ENCODE measurements at places on chromosomes 12 and 14.

GRCh38 chr12:99498756-99499155 lies 148.8 kb upstream of the GARIN6 start:
- peak; percentile 20 for DNase-seq

DNA sequence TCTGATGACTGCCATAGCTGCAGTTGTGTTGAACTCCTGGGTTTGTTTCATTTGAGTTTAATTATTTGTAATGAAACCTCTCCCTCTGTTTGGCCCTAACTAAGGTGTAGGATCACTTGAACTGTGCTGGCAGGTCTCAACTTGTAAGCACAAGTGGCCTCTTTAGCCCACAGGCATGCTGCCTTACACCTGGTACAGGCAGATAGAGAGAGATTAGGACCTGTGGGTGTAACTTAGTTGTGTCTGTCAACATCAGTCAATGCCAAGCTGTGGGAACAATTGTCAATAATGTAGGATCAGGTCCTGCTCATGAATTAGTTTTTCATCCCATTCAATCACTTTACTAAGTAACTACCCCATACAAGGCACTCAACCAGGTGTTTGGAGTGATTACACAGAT lies 263.0 kb upstream of the G2E3 start:
- no peak for DNase-seq

GRCh38 chr14:21026988-21027315 lies 2.1 kb upstream of the NDRG2 start:
- no peak for DNase-seq

- DNase-seq, result no peak
Measured at GRCh38 chr14:89201645-89202044, 215.4 kb downstream of the FOXN3 start.

DNA sequence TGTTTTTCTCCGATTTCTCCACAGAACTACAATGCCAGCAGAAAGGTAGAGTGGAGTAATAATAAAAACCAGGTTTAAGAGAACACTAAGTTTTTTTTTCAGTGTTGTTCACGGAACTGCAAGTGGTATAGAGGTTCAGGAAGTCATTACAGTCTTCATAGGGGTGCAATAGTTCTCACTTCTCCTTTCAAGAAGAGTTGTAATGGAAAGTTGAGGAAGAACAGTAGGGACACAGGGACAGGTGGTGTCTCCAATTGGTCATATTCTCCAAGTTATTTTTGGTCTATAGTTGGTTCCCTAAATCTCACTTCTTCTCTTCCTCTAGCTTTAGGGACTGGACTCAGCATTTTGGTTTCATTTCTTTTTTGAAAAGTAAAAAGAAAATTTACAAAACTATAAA lies 894.0 kb downstream of the NRXN3 start:
- no peak for DNase-seq

DNA sequence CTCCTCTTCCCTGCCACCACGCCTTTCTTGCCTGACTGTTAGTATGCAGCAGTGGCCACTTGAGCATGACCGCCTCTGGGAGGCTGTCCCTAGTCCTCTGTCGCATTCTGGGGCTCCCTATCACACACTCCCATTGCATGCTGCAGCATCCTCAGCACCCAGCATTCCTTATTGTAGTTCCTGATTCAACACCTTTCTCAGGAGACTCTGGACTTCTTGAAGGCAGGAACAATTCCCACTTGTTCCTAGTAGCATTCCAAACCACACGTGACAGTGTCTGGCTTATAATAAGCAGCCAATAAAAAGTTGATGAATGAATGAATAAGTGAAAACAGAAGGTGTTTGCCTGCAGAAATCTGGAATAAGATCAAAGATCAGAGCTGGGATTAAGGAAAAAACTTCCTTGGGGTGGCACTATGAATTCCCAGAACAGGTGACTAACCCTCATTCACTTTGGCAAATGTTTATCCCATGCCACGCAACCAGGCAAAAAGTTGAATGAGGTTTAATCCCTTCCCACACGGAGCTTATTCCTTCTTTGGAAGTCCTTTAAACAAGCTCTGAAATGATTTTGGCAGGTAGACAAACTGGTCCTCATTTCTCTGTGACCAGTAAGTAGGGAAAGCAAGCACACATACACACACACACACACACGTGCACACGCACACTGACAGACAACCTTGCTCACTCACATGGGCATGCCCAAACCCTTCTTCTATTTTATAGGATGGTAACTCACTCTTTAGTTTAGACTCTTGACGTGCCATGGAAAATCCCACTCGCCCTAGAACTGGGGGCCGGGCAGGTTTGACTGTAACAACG lies 26.5 kb downstream of the NTF3 start:
- DNase-seq, result no peak

DNA sequence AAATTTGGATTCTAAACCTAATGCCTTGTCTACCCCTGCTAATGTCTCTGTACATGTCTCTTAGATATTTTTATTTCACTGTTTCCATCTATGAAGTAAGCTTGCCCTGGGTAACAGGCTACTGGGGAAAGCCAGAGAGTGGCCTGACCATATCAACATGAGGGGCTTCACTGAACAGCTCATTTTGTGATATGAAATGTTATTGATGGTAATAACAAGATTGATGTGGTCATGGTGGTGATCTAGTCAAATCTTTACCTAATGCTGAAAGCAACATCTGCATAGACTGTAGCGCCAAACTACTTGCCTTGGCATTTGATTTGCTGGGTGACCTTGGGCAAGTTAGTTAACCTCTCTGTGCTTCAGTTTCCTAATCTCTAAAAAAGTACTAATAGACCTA lies 9.9 kb upstream of the DYRK2 start:
- DNase-seq, result no peak

DNA sequence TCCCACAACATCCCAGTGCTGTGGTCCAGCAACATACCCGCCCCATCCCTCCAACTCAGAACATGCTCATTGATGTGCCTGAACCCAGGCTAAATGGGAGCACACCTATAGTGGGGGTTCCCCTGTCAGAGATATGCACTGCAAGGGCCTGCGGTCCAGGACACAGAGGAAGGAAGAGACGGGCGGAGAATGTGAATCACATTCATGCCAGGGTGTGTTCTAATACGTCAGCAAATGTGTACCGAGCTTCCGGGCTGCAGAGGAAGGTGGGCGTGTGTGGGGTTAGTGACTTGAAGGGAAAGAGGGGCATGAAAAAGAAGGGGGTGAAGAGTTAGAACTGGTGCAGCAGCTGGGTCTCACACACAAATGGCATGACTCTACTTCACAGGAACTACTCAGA lies 83.7 kb downstream of the DPF3 start:
- DNase-seq, result no peak

- DNase-seq, result no peak
Measured at GRCh38 chr14:29030970-29031369, 264.4 kb downstream of the FOXG1 start.

DNA sequence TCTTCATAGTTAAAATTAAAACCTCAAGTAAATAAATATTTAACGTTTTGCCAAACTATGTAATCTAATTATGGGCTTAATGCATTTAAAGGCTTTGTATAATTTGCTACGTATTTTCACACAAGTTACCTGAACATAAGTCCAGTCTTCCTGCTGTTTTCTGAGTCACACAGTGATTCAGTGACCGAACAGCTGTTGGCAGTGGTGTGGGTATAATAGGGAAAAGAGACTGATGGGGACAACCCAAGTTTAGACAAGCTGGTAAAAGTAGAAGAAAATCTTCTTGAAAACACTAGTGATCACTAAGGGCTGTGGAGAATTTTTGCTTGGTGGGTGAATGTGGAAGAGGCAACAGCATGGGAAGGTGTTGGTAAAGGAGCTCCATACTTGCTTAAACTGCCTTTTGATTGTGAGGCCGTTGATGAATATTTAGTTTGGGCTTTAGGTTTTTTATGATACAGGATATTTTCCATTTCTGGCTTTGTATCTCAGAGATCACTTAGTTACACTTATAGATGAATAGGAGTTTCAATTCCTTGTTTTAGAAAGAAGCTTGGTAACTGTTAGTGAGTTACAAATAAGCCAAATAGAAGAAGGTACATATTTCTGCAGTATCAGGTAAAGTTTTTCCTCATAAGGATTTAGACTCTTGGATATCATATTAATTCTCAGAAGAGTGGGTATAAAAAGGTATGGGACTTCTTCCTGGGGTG lies 23.9 kb downstream of the LRRK2 start:
- no peak for DNase-seq

- DNase-seq, result peak; percentile 54
Measured at GRCh38 chr12:109868182-109869051, 11.9 kb downstream of the GLTP start.

- no peak for DNase-seq
Measured at GRCh38 chr14:79690960-79691359, 520.3 kb downstream of the DIO2 start.

- peak; percentile 89 for DNase-seq
Measured at GRCh38 chr14:63203618-63204406, 431 bp upstream of the RHOJ start.

GRCh38 chr12:28369483-28369882 lies 179.2 kb downstream of the CCDC91 start:
- DNase-seq, result no peak

DNA sequence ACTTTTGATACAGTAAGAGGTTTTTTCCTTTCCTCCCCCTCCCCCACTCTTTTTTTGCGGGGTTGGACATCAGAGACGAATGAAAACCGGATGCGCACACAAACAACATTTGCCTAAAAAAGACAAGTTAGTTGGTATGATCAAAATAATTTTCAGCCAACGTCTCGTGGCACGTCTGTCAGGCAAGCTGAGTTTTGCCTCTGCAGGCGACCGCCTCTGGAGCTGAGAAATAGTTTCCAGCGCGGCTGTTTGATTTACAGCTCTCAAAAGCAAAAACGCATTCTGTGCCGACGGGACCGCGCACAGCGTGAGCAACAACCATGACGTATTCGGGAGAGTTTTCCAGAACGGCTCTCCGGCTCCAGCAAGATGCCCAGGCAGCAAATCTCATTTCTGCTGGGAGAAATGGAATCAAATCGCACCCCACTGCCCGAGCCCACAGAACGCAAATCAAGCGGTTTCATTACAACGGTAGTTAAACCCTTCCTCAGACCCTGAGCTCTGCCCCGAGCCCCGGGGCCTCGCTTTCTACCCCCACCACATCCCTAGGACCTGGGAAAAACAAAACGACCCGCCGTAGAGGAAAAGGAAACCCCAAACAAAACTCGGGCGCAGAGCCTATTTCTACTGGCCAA lies 14.2 kb upstream of the CALM1 start:
- no peak for DNase-seq

DNA sequence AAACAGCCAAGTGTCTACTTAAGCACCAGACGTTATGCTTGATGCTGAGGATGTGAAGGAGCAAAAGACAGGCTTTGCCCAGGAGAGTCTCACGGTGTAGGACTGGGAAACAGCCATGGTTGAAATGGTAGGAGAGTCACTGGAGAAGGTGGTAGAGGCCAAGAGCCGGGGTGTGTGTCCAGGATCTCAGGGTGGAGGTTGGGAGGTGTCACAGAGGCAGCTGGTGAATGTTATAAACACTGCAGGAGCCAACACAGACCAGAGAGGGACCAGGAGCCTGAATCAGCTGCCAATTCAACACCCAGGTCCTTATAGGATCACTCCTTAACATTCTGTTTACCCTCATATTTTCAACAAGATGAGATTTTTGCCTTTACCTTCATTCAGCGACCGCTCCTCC lies 7.5 kb downstream of the NID2 start:
- DNase-seq, result no peak

GRCh38 chr14:39763402-39763890 lies 331.2 kb upstream of the FBXO33 start:
- no peak for DNase-seq

- DNase-seq, result no peak
Measured at GRCh38 chr12:6180268-6181051, 19.7 kb upstream of the CD9 start.

GRCh38 chr12:105418821-105419291 lies 88.4 kb downstream of the C12orf75 start:
- DNase-seq, result peak; percentile 90

GRCh38 chr14:64680714-64681065 lies 23.5 kb upstream of the PLEKHG3 start:
- DNase-seq, result no peak

- no peak for DNase-seq
Measured at GRCh38 chr14:61838661-61839245, 76.5 kb downstream of the SNAPC1 start.

- DNase-seq, result no peak
Measured at GRCh38 chr14:101501341-101501740, 60.0 kb upstream of the DIO3 start.

- no peak for DNase-seq
Measured at GRCh38 chr14:31696378-31696777, 135.2 kb downstream of the NUBPL start.

DNA sequence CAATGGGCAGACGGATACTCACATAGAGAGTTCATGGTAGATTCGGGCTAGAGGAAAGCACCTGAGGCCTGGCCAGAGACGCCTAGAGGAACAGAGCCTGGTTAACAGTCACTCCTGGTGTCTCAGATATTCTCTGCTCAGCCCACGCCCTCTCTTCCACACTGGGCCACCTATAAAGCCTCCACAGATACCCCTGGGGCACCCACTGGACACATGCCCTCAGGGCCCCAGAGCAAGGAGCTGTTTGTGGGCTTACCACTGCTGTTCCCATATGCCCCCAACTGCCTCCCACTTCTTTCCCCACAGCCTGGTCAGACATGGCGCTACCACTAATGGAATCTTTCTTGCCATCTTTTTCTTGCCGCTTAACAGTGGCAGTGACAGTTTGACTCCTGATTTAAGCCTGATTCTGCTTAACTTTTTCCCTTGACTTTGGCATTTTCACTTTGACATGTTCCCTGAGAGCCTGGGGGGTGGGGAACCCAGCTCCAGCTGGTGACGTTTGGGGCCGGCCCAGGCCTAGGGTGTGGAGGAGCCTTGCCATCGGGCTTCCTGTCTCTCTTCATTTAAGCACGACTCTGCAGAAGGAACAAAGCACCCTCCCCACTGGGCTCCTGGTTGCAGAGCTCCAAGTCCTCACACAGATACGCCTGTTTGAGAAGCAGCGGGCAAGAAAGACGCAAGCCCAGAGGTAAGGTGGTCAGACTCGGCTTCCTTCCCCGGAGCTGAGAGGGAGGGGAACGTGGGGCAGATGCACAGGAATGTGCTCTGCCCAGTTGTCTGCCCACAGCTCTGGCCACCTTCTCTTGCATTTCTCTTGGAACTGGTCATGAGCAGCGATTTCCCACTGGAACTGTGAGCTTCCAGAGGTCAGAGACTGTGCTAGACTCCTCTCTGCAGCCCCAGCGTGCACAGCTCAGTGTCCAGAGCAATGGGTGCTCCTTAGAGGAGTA lies at the start of gene CD4:
CD4 (plus strand) TSS at position 557 of the 953 bp plus-strand sequence. CDS start 10,611 bp downstream, outside the sequence.
- DNase-seq, result no peak

- DNase-seq, result no peak
Measured at GRCh38 chr12:67498991-67499390, 149.6 kb upstream of the DYRK2 start.

GRCh38 chr12:132588821-132589669 lies 21.3 kb downstream of the LRCOL1 start:
- DNase-seq, result no peak
